ENCODE measurements at places on chromosomes 7 and 10.
A peak's percentile ranks its signal among the peaks of the same experiment; 100 is the strongest.

GRCh38 chr7:154242709-154243108, 190.5 kb downstream of the DPP6 start:
- DNase-seq, result no peak

- DNase-seq, result peak; percentile 75
Observed at GRCh38 chr7:88167223-88167622, 52.6 kb downstream of the SRI start.

GRCh38 chr10:28520346-28520745, 12.6 kb upstream of the WAC start:
- DNase-seq, result no peak

- no peak for DNase-seq
Observed at GRCh38 chr10:28556142-28556541, 23.2 kb downstream of the WAC start.

GRCh38 chr10:119469846-119470245, 72.7 kb downstream of the RGS10 start:
- no peak for DNase-seq

- DNase-seq, result no peak
Observed at GRCh38 chr7:32489788-32490126, 423 bp downstream of the LSM5 start.

DNA sequence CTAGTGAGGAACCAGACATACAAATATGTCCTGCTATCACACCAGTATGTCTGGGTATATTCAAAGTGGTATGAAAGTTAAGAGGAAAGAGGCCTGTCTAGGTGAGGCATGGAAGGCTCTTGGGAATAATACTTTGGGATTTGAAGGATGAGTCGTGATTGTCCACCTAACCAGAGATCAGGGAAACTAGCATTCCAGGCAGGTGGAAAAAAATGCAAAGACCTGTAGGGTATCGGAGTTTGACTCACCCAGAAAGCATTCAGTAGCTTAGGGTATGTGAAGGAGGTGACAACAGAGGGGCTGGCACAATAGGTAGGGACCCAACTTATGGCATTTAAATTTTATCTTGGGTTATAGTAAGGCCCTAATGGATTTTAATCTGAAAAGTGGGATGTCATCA, 950 bp upstream of the GCC1 start:
- no peak for DNase-seq

DNA sequence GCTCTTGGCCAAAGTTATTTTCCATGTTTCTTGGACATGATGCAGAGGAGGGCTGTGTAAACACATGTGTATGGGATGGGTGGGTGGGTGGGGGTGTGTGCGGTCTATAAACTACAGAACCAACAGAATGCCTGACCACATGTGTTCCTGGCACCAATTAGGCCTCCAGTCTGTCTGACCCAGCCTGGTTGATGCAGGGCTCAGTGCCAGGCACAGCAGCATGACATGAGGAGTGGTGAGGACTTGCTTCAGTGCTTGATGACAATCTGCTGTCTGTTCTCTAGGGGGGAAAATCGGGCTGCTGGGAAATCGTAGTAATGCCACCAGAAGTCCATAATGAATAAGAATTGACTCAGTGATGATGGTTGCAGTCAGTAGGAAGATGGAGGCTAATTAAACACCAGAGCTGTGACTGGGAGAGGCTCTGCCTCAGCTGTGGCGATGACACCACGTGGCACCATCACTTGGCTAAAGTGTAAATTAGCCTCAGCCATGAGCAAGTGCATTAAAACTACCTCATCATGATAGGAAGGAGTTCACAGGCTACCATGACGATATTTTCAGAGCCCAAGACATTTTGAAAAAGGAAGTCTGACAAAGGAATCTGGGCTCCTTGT, 260.1 kb upstream of the PODXL start:
- no peak for DNase-seq

- DNase-seq, result no peak
Observed at GRCh38 chr7:40833888-40834234, 699.1 kb downstream of the SUGCT start.

DNA sequence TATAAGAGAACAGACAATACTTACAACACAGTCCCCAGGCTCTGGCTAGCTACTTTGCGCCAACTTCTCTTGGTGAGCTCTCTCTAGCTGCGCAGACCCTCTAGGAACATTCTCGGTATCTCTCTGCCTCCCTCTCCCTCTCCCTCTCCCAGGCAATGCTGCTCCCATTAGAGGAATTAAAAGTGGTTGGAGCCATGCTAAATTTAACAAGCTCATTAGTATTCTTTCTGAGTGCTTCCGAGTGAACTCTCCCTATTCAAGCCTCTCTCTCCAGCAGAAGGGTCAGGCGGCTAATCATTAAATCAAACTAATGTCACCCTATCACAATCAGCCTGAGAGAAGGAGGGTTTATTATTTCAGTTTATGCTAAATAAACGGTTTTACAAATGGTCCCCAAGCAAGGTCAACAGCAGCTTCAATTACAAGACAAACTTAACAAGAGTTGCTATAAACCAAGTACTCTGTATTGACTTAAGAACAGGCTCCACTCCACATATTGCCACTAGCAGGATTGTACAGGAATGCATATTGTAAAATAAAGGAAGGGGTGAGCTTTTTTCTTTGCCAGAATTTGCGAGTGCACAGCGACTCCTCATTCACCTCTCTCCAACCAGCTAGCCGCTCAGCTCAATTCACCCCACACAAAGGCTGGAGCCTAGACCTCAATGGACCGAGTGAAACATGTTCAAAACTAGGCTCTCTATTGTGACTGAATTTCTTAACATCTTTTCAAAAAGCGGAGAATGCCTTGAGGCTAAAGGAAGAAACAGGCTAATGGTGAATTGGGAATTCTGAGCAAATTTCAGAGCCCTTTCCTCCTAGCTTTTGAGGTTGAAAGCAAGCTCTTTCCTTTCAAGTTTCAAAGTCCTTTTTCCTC, 84.4 kb downstream of the GLI3 start:
- peak; percentile 43 for DNase-seq

DNA sequence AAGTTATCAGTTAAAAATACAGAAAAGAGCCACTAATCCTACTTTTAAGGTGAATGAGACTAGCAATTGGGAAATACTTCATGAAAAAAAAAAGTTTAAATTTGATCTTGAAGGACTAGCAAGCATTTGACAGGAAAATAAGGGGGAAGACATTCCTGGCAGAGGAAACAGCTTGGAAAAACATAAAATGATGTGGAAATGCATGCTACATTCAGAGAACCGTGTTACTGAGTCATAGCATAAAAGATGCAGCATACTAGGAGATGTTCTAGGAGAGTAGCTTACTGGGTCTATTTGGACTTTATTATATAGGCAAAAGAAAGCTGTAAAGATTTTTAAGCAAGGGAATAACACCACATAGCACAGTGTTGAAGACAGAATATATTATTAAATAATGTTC, 108.6 kb upstream of the COL1A2 start:
- no peak for DNase-seq

DNA sequence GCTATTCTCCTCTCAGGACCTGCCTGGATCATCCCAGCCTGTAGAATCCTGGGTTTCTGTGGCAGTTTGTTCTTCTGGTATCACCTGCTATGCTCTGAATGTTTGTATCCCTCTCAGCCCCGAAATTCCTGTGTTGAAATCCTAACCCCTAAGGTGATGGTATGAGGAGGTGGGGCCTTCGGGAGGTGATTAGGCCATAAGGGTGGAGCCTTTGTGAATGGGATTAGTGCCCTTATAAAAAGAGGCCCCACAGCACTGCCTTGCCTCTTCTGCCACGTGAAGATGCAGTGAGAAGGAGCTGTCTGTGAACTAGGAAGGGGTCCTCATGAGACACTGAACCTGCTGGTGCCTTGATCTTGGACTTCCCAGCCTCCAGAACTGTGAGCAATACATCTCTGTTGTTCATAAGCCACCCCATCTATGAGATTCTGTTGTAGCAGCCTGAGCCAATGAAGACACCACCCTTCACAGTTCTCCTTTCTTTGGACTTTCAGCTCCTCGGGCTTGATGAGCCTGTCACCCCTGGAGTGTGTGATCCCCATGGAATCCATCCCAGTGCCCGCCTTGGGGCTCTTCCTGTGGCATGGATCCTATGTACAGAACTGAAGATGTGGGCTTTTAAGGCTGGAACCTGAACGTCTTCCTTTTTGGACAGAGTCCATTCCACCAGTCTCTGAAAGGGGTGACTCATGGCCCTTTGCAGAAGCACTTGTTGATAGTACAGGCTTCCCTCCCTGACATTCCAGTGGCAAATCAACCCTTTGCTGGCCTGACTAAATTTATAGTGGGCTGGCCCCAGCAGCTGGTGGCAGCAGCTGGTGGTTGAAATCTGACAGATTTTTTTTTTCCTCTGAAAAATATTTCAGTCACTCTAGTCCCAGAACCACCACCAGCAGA, 138.0 kb downstream of the TACC2 start:
- no peak for DNase-seq

DNA sequence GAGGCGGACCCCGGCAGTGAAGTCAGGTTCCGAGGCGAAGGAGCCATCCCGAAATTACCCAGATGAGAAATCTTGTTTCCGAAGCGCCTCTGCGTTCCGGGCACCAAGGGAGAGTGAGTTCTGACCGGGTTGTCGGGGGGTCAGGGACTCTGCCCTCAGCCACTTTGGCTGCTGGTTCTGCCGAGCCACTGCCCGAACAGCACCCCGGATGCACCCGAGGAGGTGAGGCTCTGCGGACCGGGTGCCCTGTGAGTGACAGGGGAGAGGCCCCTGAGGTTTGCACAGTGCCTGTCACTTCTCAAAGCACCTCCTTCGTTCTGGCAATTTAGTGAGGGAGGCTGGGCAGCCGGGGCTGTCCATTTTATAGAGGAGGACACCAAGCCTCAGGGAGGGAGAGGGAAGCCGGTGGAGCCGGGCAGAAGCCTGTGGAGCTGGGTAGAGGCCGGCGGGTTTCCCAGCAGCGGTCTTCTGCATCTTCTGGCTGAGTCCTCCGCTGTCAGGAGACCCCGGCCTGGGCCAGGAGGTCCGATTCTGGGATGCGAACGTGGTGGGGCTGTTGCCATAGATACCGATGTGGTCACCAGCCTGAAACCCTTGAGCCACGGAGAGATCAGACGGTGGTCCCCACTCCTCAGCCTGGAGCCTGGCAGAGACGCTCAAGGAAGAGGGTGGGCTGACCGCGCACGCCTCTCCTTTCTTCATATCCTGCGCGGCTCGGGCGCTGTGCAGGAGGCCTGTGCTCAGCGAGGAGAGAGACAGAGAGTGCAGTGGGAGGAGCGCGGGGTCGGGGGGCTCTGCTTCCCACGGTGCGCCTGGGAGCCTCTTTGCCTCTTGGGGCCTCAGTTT, 18.9 kb upstream of the SHH start:
- DNase-seq, result no peak

DNA sequence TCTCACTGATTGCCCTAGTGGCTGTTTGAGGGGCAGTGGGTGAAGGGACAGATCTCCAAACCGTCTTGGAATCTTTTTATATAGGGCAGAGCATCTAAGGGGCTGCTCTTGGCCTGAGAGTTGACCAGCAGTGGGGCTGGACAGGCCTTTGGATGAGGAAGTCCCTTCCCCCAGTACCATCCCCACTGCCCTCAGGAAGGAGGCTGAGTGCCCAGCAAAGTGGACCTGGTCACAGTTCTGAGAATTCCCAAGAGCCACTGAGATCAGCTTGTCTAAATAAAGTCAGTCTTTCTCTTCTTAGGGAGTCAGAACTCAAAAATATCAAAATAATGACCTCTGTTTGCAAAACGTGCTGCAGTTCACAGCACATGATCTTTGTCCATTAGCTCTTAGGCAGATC, 5.6 kb downstream of the GDF10 start:
- no peak for DNase-seq

- no peak for DNase-seq
Observed at GRCh38 chr10:11297136-11297535, 279.5 kb downstream of the CELF2 start.

GRCh38 chr7:60017-60675, 132.2 kb upstream of the FAM20C start:
- no peak for DNase-seq

DNA sequence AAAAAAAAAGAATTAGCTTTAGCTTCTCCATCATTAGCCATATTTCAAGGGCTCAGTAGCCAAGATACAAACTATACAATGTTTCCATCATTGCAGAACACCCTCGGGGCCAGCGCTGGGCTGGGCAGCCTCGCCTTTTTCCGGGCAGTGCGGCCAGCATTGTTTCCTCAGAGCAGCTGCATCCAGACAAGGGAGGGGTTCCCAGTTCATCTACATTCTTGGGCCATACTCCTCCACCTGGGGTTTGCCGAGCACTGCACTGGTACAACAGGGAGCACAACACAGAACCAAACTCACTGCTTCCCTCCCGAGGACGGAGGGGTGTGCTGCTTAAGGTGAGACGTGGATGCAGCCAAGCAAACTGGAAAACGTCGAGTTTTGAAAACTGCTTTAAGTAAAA, 2.4 kb upstream of the PKD1L1 start:
- DNase-seq, result no peak

- no peak for DNase-seq
Observed at GRCh38 chr10:100625816-100626215, 90.1 kb downstream of the HIF1AN start.

- no peak for DNase-seq
Observed at GRCh38 chr7:140610204-140611165, 30.1 kb downstream of the DENND2A start.

- no peak for DNase-seq
Observed at GRCh38 chr7:99994819-99995218, 19.0 kb upstream of the AZGP1 start.

GRCh38 chr10:97356318-97356914, 21.9 kb upstream of the FRAT2 start:
- no peak for DNase-seq

DNA sequence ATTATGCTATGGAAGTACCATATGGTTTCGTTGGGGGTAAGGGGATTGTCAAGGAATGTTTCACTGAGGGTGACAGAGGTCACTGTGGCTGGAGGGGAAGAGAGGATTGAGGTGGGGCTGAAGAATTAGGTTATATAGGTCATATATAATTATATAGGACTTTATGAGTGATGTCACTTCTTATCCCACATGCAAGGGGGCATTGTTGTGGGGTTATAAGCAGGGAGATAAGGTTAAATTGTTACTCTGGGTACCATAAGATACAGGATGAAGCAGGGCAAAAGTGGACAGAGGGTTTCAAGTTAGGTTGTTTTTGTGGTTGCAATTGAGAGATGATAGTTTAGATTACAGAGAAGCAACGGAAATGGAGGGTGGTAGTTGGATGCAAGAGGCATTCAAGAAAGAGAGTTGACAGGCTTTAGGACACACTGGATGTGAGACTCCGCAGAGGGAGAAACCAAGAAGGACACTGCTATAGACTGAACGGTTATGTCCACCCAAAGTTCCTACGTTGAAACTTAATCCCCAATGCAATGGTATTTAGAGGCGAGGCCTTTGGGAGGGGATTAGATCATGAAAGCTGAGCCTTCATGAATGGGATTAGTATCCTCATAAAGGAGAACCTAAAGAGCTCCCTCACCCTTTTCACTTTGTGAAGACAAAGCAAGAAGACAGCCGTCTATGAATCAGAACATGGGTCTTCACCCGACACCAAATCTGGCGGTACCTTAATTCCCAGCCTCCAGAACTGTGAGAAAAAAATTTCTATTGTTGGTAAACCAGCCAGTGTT, 7.0 kb upstream of the PRR15 start:
- no peak for DNase-seq
